Activated CD4-positive, alpha-beta T cell treated with anti-CD3 and anti-CD28 coated beads, Interleukin-2, amount 10 ng/mL, durations not matched to agents 24 days and 14 days (primary cell): ENCODE measurements at places on chromosomes 16 and 17. TPM values are rescaled to one million over a fixed set of nuclear protein-coding genes. Genes with fewer than 3 reads are reported as not detected.

GRCh38 chr17:50491505-50491904 lies 12.8 kb downstream of the RSAD1 start:
- DNase-seq, result no peak

- DNase-seq, result no peak
These were observed 9.8 kb upstream of the TNFSF12 start for GRCh38 chr17:7538891-7539545.

DNA sequence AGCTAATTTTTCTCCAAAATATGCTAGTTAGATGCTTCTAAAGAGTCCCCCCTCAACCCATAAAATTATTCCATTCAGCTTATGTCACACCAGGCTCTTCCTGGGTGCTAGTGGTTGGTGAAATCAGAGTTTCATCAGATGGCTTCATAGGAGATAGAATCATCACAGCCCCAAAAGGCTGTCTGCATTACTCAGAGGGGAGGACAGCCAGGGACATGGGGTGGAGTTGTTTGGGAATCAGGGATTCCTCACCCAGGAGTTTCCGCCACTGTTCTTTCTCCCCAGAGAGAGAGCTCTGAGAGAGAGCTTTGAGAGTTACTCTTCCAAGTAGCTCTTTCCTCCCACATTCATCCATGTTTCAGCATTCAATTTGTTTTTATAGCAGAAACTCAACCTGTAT lies 288 bp upstream of the KRT34 start:
- DNase-seq, result no peak

DNA sequence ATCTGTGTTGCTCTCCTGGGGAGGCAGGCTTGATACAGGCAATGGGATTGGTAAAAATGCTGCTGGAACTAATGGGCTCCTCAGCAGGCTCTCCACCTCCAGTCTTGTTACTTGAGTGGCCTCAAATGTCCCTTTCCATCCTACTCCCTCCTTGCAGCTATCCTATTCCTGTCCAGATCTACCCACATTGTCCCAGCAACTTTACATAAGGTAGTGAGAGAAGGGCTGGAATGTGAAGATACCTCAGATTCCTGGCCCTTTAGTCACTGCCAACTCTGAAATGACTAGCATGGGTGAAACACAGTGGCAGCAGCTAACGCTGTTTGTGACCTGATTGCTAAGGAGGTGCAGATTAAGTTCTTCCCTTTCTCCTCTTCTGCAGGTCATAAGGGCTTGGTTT lies 210.1 kb upstream of the HS3ST4 start:
- no peak for DNase-seq

GRCh38 chr16:425082-425718 lies at the start of gene RAB11FIP3:
Gene RAB11FIP3, plus strand, starts transcription at chr16:425649. Its CDS starts 358 bp downstream, at chr16:426007.
- peak; percentile 97 for DNase-seq

CRHR1 gene
- not detected in 2 replicates for total RNA-seq

SLC16A11 gene
- 0.16 and 0.40 TPM in 2 replicates for total RNA-seq

GRCh38 chr16:12559714-12560113 lies 244.0 kb downstream of the CPPED1 start:
- DNase-seq, result no peak

MPHOSPH6 gene
- total RNA-seq, result 54.1 and 54.8 TPM in 2 replicates

PRM3 gene
- total RNA-seq, result not detected in 2 replicates

- DNase-seq, result peak; percentile 74
These were observed 68.3 kb upstream of the BCAR1 start for GRCh38 chr16:75319513-75320411.

GRCh38 chr16:4765511-4766474 lies 1.2 kb downstream of the ZNF500 start:
- no peak for DNase-seq

SEZ6 gene
- total RNA-seq, result not detected in 2 replicates

DNA sequence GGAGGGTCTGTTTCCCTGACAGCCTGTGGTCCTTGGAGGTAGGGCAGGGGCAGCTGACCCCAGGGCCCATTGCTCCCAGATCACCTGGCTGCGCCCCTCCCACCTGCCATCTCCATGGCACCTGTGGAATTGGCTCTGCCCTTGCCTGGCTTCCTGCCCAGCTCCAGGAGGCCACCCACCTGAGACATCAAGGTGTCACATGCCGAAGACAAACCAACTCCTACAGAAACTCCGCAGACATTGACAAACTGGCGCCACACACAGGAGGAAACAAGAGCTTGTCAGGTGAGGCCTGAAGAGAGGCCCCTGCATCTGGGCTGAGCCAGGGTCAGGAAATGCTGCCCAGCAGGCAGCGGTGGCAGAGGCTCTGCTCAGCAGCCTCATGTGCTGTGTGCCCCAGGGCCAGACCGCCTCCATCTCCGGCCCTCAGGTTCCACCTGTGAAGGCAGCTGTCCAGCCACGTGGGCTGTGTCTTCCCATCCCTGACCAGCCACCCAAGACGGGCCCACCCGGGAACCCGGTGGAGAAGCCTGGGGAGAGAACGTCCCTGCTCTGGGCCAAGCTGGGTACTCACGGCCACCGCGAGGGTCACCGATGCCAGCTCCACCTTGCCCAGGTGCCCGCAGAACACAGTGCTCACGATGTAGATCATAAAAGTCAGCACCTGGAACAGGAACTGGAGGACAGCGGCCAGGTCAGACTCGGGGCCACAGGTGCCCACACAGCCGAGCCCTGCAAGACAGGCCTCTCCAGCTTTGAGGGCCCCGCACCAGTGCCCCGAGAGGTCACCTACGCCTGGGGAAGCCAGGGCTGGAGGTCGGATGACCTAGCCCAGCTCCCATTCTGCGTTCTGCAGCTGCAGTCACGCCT lies 1.6 kb downstream of the SLC47A2 start:
- DNase-seq, result no peak

- DNase-seq, result no peak
These were observed 438.0 kb upstream of the PMFBP1 start for GRCh38 chr16:72609933-72610332.

- no peak for DNase-seq
These were observed 64.9 kb downstream of the ZNF18 start for GRCh38 chr17:11932337-11932898.

- DNase-seq, result no peak
These were observed 792.3 kb downstream of the CDH8 start for GRCh38 chr16:61243954-61244353.

GRCh38 chr17:8832711-8833352 lies 33.7 kb upstream of the MFSD6L start:
- DNase-seq, result peak; percentile 79

DNA sequence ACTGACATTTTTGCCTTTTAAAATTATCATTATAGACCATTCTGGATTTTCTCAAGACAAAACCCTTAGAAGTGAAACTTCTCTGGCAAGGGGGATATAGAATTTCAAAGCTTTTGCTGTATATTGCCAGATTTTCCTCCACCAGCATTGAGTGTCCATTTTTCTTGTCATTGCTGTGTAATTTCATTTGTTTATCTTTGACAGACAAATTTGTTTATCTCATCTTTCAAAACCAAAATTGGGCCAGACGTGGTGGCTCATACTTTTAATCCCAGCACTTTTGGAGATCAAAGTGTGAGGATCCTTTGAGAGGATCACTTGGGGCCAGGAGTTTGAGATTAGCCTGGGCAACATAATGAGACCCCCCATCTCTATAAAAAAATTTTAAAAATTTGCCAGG lies 16.0 kb upstream of the ARL2BP start:
- DNase-seq, result no peak

SLC38A8 gene
- total RNA-seq, result not detected in 2 replicates

GRCh38 chr16:1890708-1891050 lies 18.7 kb upstream of the MEIOB start:
- no peak for DNase-seq

- DNase-seq, result no peak
These were observed 477 bp upstream of the CLDN9 start for GRCh38 chr16:3012246-3012645.

BCL6B gene
- 0.90 and 0.91 TPM in 2 replicates for total RNA-seq

STH gene
- total RNA-seq, result not detected in 2 replicates

DNA sequence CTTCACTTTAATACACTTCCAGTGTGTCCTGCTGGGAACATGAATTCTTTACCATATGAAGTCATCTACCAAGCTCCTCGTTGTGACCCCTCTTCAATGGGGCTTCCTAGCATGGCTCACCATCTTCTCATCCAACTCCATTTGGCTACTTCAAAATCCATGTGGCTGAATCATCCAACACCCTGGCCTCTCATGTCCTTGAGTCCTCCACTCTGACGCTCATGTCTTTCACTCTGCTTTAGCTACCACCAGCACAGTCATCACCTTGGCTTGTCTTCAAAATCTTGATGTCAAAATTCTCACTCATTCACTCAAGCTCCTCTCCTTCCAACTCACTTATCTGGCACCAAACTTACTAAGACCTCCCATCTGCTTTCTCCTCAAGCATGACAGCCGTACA lies 35.8 kb downstream of the AMFR start:
- no peak for DNase-seq

GRCh38 chr17:16258901-16259300 lies 41.9 kb downstream of the PIGL start:
- DNase-seq, result no peak

DNA sequence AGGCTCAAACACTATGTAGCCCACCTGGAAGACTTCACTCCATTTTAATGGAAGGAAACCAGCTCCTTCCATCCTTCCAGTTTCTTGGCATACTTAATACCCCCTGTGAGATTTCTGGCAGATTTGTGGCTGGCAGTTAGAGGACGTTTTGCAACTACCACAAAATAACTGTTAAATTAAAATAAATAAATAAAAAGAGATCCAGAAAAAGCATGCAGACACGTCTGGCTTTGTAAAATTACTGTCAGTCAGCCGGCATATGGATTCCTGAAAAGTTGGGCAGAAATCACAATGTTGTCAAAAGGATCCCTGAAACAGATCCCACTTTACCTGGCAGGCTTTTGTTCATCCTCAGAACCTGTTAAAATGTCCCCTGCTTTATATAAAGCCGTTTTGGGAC lies 113.9 kb downstream of the ASIC2 start:
- DNase-seq, result no peak

GRCh38 chr16:22027633-22028032 lies 19.7 kb downstream of the MOSMO start:
- no peak for DNase-seq

DNA sequence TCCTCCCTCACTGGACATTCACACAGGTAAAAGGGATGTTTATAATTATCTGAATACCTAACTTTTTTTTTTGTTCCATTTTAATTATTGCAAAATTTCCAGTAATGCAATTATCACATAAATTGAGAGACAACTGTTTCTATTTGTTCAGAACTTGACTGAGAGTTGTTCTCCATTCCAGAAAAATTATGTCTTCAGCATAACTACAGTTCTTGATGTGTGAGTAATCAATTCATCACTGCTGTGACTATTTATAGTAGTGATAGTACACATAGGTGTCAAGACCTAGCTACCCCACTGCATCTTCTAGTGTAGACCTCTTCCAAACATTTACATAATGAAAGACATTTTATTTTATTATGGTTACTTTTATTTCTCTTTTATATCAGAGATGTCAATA lies 5.8 kb upstream of the TNRC6A start:
- DNase-seq, result no peak

ZNF624 gene
- 2.9 and 3.4 TPM in 2 replicates for total RNA-seq

- no peak for DNase-seq
These were observed 69.1 kb upstream of the GSE1 start for GRCh38 chr16:85544016-85544415.

GRCh38 chr17:35127751-35128514 lies 6.5 kb downstream of the FNDC8 start:
- no peak for DNase-seq

DNA sequence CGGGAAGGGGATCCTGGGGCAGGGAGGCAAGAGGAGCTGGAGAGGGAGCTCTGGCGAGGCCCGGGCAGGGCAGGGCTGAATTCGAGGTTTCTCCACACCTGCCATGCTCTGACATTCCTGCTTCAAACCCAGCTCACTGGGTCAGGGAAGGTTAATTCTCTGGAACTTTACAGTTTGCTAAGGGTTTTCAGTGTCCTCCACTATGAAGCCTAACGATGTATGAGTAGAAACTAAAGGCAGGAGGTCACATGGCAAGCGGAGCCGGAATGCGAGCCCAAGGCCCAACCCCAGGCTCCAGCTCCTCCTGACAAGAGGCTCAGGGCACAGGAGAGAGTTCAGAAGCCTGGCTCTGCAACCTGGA lies 29.2 kb downstream of the DCAKD start:
- no peak for DNase-seq

CDC27 gene
- 95.4 and 101 TPM in 2 replicates for total RNA-seq

DNA sequence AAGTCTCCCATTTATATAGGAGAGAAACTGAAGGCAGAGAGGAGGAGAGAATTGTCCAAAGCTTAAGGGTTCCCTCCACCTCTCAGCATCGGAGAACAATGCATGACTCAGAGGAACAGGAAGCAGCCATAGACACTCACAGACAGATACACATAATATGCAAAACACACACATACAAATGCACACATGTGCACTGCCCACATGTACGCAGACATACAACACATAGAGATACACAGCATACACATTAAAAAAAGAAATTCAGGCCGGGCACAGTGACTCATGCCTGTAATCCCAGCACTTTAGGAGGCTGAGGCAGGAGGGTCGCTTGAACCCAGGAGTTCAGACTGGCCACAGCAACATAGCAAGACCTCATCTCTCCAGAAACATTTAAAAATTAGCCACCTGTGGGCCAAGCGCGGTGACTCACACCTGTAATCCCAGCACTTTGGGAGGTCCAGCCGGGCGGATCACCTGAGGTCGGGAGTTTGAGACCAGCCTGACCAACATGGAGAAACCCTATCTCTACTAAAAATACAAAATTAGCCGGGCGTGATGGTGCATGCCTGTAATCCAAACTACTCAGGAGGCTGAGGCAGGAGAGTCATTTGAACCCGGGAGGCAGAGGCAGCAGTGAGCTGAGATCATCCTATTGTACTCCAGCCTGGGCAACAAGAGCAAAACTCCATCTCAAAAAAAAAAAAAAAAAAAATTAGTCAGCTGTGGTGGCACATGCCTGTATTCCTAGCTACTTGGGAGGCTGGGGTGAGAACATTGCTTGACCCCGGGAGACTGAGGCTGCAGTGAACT lies 11.3 kb downstream of the ERAL1 start:
- no peak for DNase-seq

GPR139 gene
- total RNA-seq, result not detected in 2 replicates

DNA sequence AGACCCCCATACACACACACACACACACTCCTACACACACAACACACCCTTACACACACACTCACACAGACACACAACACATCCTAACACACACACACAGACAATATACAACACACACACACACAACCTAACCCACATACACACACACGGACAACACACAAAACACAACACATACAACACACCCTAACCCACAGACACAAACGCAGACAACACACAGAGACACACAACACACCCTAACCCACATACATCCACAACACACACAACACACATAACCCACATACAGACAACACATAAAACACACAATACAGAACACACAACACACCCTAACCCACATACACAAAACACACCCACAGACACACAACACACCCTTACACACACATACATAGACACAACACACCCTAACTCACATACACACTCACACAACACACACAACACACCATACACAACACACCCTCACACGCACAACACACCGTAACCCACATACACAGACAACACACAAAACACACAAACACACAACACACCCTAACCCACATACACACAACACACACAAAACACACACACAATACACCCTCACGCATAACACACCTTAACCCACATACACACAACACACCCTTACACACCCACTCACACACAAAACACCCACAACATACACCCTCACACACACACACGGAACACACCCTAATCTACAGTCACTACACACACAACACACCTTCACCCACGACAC lies 4.4 kb downstream of the ASGR1 start:
- DNase-seq, result no peak

- DNase-seq, result no peak
These were observed 414.9 kb downstream of the TMEM114 start for GRCh38 chr16:8175411-8175810.

NKD1 gene
- total RNA-seq, result 0.77 and 1.7 TPM in 2 replicates

GRCh38 chr16:30122604-30123160 lies 338 bp downstream of the MAPK3 start:
- no peak for DNase-seq

EVPLL gene
- not detected in 2 replicates for total RNA-seq

ABAT gene
- total RNA-seq, result 5.0 and 5.9 TPM in 2 replicates
